ENCODE measurements at places on chromosomes 3 and 15.
A peak's percentile ranks its signal among the peaks of the same experiment; 100 is the strongest.

DNA sequence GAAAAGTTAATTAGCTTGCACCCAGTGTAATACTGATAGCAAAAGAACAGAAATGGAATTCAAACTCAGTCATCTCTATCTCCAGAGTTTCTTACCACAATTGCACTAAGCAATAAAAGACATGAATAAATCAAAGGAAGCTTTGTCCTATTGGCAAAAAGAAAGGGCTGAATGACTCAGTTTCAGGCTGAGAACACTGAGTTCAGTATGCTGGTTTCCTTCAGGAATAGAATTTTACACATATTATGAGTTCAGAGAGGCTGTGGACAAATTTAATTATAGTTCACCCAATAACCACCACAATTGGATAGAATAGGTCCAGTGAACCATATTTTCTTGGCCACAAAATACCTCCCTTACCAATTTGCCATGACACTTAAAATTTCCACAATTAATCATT, 249.7 kb downstream of the KCNMB2 start:
- no peak for DNase-seq

- no peak for DNase-seq
Observed at GRCh38 chr15:31291048-31291578, 35.5 kb upstream of the KLF13 start.

- DNase-seq: no peak
Observed at GRCh38 chr15:59210186-59210585, 3.5 kb downstream of the LDHAL6B start.

DNA sequence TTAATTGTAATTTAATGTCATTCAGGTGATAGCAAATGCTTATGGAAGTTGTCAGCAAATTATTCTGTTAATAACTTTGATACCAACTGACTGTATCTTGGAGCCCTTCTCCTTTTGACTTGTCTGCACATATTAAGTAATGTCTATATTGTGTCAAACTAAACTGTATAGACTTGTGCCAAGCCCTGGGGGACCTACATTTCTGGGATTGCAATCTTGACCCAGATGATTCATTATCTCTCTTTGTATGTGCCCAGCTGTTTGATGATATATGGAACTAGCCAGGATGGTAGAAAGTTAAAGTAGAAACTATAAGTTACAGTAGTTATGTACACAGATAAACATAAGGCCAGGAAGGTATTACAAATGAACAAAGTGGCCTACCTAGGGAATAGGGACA, 402.8 kb upstream of the RARB start:
- DNase-seq: no peak

- DNase-seq: peak; percentile 89
Observed at GRCh38 chr3:12954891-12955650, 113.7 kb upstream of the RPL32 start.

GRCh38 chr3:8482960-8483665, 18.5 kb upstream of the LMCD1 start:
- no peak for DNase-seq

DNA sequence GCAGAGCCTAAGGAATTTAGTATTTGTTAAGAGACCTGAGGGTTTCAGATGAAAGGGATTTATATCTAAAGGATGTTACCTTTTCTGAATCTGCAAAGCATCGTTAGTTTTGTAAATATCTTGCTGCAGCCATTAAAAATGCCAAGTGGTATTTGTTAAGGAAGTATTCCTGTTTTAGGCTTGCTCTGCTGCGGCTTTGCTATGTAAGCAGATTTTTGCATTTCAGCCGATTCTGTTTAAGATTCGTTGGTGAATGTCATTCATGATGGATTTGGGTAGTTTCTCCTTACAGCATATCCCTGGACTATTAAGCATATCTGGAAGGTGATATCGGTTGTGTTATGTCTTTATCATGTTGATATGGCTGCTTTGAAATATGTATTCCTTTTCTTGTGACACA, 1.0 kb downstream of the USP8 start:
- no peak for DNase-seq

DNA sequence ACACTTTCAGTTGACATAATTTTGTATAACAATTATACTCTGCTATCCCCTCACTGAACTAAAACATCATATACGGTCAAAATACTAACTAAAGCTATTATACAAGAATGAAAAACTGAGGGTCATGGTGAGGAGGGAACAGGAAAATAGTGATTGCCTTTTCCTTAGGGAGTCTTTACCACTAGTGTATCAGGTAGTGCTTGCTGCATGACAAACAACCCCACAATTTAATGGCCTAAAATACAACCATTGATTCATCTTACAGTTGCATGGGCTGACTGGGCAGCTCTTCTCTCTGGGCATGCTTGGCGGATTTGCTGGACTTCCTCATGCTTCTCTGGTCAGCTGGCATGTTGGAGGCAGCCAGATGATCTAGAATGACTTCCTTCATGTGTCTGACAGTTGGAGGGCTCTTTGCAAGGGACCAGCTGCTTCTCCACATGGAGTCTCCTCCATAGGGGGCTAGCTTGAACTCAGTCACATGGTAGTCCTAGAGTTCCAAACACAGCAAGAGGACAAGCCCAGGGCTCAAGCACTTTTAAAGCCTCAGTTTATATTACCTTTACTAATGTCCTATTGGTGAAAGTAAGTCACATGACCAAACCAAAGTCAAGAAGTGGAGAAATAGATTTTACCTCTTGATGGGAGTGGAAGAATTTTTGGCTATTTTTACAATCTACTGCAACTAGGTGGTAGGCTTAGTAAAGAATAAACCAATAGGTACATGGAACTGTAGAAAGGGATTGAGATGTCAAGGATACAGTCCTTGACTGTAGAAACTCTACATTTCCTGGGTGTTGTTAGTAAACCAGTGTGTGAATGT, 18.8 kb downstream of the THAP10 start:
- no peak for DNase-seq

GRCh38 chr3:141499284-141499683, 12.5 kb downstream of the RASA2 start:
- no peak for DNase-seq

GRCh38 chr15:29913528-29914135, 91.4 kb upstream of the TJP1 start:
- DNase-seq: no peak

- peak; percentile 56 for DNase-seq
Observed at GRCh38 chr3:66497288-66497984, 3.4 kb downstream of the LRIG1 start.

- no peak for DNase-seq
Observed at GRCh38 chr15:28930476-28931291, 44.9 kb downstream of the APBA2 start.

DNA sequence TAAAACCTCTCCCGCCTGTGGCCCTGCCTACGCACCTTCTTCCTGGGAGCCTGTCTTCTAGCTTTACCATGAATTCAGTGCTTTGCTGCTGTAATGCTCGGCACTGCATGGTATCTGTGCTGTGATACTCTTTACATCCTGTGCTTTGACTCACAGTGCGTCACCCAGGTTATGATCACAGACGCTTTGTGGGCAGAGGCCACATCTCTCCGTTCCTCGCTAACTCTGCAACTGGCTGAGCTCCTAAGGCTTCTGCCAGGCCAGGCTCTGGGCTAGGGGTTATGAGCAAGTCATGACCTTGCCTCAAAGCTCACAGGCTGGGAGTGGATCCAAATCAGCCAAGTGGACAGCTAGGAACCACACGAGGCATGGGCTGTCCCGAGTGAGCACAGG, 23.2 kb downstream of the SPTBN5 start:
- no peak for DNase-seq

DNA sequence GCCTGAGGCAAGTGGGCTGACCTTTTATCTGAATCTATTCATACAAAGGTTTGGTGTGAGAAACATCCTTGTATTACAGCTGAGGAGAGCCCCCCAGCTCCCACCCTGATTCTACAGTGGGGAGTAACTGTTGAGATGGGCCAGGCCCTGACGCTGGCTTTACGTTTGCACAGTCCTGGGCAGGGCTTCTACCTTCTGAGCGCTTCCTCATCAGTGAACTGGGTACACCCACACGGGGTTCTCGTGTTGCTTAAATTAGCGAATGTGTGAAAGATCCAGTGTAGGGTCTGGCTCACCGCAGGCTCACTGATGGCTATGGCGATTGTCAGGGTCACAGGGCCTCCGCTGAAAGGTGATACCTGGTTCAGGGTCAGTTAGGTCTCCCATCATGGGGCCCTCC, 7.3 kb upstream of the GHRL start:
- no peak for DNase-seq

- no peak for DNase-seq
Observed at GRCh38 chr3:29339016-29339833, 58.4 kb downstream of the RBMS3 start.

GRCh38 chr3:38421679-38422336, 31.9 kb upstream of the ACVR2B start:
- no peak for DNase-seq

GRCh38 chr3:194711286-194711685, 25.6 kb downstream of the FAM43A start:
- no peak for DNase-seq

DNA sequence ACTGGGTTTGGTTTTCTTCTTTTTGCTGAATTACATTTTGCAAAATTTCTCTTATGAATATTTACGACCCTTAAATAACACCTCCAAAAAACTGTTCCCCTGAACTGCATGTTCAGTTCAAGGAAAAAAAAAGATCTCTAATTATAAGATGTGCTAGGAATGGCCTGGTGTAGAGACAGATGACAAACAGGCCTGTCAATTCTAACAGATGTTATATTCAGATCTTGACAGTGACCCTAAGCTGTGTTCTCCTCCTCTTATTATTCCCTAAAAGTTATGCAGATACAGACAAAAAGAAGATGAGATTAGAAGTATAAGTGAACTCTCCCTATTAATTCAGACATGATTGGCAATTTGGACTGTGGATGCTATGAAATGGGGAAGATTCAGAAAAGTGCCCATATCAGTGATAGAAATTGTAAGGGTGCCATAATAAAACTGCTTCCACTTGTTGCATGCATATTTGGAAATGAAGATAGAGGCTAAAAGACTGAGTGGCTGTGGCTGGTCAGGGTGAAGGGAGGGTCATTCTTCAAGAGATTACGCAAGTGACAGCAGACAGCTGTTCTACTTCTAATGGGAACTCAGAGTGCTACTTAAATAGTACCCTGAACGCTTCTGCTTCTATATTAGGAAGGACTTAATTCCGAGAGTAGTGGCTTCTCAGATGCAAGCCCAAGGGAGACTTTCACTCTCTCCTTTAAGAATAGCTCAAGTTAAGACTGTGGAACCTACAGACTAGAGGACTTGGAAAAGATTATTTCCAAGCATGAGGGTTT, 75.5 kb downstream of the ADAMTS9 start:
- no peak for DNase-seq

DNA sequence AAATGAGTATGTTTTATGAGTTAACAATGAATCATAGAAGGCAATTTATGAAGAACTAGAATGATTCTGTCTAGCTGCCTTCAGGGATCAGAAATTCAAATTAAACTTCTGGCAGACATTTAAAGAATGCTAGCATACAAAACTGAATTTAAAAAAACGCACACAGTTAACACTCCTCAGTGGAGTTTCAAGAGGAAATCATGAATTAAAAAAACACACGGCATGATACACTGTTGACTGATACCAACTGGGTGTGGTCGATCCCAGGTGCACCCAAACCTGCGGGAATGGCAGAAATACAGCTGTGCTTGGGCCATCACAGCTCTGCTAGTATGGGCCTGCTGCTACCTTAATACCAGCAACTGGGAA, 526.0 kb downstream of the FOXP1 start:
- no peak for DNase-seq

- no peak for DNase-seq
Observed at GRCh38 chr3:127450331-127450730, 140.2 kb downstream of the TPRA1 start.

GRCh38 chr15:83866692-83867091, 212.8 kb downstream of the ADAMTSL3 start:
- no peak for DNase-seq

DNA sequence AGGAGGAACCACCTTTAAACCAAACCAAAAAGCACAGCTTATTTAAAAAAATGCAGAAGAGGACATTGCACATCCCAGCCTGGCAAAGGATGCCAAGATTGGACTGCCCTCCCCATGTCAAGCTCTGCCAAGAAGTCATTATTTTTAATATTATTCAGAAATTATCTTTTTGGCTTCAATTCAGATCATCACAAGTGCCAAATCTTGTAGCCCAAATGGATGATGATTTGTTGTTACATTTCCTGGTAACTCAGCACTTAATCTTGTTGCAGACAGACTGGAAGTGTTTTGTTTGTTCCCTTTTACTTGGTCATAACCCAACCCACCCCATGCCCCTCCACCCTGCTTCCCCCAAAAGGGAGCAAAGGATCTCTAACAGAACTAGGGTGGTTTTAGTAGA, 28.1 kb upstream of the LXN start:
- DNase-seq: no peak

DNA sequence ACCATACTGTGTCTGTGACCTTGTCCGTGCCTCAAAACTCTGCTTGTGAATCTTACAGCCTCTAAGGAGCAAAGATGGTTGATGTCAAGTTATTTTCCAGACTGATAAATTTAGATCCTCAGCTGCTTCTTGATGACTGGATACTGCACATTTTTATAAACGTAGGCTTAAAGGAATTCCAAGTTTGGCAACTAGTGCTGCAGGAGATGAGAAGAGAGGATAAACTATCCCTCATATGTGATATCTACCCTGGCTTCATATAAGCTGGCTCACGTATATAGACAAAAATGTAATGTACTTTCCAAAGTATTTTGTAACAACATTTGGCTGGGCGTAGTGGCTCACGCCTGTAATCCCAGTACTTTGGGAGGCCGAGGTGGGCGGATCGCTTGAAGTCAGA, 89.6 kb downstream of the GMPS start:
- no peak for DNase-seq

- DNase-seq: peak; percentile 59
Observed at GRCh38 chr3:42635111-42635510, 18.4 kb upstream of the ZBTB47 start.

GRCh38 chr3:134627831-134628230, 23.0 kb downstream of the KY start:
- no peak for DNase-seq

DNA sequence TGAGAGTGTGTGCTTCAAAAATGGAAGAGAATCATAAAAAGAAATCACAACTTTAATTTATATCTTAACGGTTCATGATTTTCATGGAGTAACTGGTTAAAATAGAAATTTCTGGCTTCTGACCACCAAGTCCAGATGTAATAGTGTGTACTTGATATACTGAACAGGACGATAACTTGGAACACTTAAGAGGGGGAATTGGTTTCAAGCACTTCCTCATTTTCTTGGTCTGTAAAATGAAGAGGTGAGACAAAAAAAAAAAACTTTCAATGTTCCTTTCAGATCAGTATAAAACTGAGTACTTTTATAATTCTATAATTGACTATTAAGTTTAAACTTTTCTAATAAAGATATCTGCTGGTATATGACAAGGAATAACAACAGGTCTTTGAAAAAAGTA, 64.0 kb upstream of the TRA2B start:
- DNase-seq: peak; percentile 29

DNA sequence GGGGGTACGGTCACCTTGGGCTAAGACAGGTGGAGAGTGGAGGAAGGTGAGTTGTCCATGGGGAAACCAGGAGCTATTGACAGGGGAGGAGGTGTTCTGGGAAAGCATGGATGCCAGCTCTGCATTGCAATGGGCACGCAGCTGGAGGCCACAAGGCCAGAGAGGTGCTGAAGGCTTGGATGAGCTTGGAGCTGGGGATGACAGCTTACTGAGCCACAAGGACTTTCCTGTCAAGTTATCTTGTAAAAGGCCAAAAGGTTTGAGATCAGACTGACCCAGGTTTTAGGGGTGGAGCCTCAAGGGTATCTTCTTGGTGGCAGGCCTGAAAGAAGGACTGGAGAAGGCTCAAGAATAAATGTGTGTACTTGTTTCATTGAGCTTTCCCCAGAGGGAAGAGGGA, 115.2 kb downstream of the ASB7 start:
- DNase-seq: no peak

- no peak for DNase-seq
Observed at GRCh38 chr3:72803573-72803972, 44.7 kb downstream of the SHQ1 start.

GRCh38 chr3:17078926-17079465, 194.2 kb downstream of the PLCL2 start:
- no peak for DNase-seq

Data from hematopoietic multipotent progenitor cell (in vitro differentiated cells).